ENCODE measurements at places on chromosomes 6 and 20.

DNA sequence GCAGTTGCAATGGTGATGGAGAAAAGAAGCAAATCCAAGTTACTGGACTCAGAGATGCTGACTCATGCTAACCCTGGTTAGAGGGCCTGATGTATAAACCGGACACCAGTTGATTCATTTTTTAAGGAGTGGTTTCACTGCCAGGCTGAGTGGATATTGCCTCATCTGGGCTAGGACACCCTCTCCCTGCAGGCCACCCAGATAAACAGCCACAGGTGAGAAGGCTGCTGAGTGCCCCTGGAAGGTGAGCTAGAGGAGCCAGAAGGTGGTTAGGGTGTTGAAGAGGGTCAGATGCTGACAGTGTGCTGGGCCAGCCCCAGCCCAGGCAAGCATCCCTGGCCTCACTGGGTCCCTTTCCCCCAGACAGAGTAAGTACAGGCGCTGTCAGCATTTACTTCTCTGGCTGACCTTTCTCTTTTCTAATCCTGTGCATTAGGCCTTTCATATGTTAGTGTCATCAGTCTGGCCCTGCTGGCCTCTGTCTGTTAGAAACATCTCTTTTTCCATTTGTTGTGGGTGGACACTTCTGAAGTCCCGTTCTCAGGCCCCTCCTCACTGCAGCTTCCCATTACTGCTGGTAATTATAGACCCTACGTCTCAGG lies 13.5 kb downstream of the EPB41L1 start:
- DNase-seq: no peak

DNA sequence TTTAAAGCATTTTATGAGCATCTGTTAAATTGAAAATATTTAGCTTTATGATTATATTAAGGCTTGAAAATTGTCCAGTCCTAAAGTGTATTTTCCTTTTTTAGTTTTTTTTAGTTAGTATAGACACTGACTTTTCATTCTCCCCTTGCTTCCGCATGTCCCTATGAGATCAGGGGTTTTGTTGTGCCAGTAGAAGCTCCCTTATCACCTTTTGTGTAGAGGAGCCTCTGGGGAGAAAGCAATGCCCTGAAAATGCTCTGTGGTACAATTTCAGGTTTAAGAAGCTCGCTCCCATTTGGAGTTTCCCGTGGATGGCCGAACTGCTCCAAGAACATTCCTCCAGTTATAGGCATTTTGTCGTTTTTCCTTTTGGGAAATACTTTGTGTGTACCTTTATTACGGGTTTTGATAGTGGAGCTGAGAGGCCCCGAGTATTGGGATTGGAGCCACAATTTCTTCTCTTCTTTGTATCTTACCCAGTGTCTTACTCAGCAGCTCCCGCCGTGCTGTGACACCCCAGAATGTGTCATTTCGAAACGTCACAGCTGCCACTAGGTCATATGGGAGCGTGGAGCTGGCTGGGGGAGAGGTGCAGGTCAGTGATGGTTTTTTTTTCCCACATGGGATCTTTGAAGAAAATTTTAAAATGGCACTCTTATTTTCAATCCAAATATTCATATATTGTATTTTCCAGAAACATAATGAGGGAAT lies 49.9 kb downstream of the RPRD1B start:
- DNase-seq: no peak

DNA sequence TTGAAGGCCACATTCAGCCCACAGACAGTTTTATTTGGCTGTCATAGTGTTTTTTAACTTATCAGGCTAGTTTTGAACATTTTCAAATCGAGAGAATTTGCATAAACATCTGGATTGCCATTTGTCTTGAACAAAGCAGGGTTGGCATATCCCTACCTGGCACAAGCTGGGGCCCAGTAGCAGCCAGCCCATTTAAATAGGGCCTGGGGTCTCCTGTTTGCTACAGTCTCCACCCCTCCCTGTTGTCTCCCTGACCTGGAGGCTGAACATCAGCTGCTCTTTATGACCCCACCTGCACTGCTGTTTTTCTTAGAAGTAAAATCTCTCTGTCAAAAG lies 10.5 kb downstream of the BCAS4 start:
- DNase-seq: no peak

DNA sequence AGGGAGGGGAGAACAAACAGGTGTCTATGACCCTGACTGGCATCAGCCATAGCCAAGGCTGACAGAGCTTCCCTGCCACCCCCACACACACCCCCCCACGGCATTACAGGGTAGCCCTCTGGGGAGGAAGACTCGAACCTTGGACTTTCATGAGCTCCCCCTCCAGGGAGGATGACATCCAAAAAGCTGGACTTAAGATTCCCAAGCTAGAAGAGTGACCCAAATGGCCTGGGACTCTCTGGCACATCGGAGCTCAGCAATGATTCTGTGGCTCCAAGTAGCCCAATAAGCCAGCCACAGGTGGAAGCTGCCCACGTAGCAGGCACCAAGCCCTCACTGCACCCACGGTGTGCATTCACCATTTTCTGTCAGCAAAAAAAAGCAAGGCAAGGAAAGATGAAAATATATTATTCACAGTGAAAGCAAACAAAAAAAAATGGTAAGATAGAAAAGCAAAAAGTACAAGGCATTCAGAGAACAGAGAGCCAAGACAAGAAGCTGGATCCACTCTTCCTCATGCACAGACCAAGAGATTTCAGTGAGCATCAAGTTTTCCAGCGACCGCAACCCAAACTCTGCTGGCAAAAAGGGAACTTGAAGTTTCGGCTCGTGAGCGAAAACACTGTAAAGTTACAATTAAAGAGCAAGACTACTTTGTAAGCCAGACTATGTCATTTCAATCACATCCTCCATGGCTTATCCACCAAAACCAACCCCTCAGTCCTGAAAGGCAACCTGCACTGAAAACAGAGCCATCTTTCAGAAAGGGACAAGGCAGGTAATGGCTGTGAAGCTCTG lies 10.9 kb downstream of the JAG1 start:
- DNase-seq: no peak

- no peak for DNase-seq
These were observed 96.1 kb downstream of the COL12A1 start for GRCh38 chr6:75109765-75110164.

Data from stimulated activated CD8-positive, alpha-beta memory T cell treated with anti-CD3 and anti-CD28 coated beads, Interleukin-4, amount 100 ng/mL, for 1 hour (primary cell).